ENCODE measurements at places on chromosomes 1 and 21.

DNA sequence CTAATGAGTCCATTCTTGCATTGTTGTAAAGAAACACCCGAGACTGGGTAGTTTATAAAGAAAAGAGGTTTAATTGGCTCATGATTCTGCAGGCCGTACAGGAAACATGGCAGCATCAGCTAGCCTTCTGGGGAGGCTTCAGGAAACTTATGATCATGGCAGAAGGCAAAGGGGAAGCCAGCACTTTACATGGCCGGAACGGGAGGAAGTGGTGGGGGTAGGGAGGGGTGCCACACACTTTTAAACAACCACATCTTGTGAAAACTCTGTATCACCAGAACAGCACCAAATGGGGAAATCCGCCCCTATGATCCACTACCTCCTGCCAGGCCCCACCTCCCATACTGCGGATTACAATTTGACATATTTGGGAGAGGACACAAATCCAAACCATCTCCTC is 43.9 kb downstream of the NOS1AP start:
- DNase-seq = no peak

GRCh38 chr1:98702976-98703375 is 41.5 kb downstream of the SNX7 start:
- DNase-seq = no peak

DNA sequence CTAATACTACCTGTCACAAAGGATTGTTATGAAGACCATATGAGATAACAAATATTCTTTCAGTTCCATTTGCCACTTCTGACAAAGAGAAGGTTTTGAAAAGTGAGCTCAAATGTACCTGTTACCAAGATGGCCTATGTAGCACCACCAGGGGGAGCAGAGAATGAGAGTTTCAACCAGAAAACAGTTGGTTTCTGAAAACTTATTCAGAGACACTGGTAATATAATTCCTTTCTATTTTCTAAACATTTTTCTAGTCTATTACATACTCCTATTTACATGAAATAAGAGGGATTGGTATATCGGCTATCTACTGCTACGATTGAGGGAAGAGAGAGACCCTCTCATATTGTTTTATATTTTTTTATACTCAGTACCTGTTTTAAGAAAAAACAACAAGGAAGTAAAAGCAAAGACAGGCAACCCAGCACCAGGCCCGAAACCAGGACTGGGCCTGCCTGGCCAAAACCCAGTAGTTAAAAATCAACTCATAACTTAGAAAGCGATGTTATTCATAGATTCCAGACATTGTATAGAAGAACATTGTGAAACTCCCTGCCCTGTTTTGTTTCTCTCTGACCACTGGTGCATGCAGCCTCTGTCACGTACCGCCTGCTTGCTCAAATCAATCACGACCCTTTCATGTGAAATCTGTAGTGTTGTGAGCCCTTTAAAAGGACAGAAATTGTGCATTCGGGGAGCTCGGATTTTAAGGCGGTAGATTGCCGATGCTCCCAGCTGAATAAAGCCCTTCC is 48.3 kb downstream of the IL23R start:
- DNase-seq = peak; percentile 53

DNA sequence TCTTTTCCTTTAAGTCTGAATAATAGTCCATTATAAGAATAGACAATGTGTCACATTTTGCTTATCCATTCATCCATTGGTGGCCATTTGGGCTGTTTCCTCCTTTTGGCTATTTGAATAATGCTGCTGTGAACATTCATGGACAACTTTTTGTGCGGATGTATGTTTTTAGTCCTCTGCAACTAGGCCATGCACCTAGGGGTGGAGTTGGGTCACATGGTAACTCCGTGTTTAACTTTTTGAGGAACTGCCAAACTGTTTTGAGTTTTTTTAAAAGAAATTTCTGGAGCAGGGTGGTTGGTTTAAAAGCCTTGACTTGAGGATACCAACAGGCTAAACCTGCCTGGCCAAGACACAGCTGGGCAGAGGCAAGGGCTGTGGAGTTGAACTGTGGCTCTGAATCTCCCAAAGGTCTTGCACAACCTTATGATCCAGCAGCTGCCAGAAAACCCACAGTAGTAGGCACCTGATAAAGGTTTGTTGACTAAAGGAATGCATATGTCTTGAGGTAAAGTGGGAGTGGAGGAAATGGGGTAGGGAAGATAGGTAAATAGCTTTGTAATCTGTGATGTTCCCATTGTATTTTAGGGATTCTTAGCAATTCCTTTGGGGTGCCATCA is 5.6 kb upstream of the RPTN start:
- DNase-seq = no peak

DNA sequence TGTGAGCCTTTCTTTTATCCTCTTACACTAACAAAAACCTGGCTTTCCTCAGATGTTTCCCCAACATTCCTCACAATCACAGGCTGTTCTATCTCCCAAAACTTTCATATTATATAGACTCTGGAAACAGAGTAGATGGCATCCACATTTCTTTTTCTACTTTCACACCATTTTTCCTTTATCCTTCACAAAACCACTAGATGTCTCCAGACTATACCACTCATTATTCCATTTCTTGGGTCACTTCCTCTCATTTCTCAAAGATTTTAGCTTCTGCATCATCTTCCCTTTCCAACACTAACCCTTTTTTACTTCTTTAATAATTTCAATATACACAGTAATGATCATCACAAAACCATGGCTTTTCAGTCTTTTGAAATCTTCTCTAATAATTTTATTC is 286.0 kb upstream of the DEPDC1 start:
- DNase-seq = no peak

- no peak for DNase-seq
Measured at GRCh38 chr1:151002611-151003010, 4.1 kb downstream of the MINDY1 start.

DNA sequence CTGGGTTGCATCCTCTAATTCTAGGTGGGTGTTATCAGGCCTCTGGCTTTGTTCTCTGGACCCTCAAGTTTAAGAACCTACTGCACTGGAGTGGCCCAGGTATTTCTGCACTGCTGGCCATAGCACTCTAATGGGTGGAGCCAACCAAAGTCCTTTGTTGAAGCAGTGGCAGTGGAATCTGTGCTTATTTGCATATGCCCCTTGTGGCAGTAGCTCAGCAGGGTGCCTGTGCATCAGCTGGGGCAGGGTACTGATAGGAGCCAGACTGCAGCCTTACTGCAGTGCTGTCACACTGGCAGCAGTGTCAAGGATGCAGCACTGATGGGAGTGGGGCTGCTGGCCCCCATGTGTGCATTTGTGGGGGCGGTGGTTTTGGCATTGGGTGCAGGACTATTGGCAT is 660.6 kb downstream of the LRRIQ3 start:
- no peak for DNase-seq

DNA sequence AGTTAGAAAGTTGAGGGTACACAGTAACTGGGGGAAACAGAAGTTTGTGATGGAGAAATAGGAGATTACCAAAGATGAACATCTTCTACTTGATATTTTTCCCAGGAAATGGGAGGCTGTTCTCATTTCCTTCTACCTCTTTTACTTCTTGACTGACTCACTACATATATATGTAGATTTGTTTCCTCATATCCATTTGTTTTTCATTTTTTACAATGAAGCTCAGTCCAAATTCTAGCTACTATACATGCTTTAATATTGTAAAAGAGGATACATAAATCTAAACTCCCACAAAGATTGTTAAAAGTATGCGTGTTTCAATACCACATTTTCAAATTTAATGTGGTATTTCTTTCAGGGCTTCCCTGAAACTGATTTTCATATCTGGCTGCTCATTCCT is 366.6 kb upstream of the NCAM2 start:
- DNase-seq = no peak

- no peak for DNase-seq
Measured at GRCh38 chr1:22365331-22366295, 86.0 kb upstream of the ZBTB40 start.

DNA sequence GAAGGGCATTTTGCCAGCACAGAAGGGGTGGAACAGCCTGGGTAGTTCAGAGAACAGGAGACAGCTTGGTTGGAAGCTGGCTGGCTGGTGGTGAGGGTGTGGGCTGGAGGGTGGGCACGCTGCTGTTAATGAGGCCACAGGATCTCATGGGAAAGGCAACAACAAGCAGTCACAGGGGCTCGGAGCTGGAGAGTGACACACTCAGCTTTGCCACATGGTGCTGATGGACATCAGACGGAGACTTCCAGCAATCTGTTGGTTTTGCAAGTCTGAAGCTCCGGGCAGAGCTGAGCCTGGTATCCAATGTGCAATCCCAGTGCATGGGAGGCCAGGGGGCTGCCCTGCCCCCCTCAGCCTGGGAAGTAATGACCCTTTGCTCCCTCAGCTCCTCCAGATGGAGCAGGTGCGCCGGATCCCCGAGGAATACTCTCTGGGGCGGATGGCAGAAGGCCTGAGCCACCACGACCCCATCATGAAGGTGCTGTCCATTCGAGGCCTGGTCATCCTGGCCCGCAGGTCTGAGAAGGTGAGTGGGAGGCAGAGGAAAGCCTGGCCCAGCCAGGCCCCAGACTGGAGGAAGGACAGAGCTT is 15.6 kb upstream of the TTC4 start:
- no peak for DNase-seq
